Activated T-helper 2 cell treated with anti-CD3 and anti-CD28 coated beads, Interferon-gamma antibody, Interleukin-2, Interleukin-4, amounts not matched to agents 10 μg/mL and 5 μg/mL and 100 μg/mL, durations not matched to agents 14 hours and 24 hours and 36 hours (primary cell): ENCODE measurements at places on chromosomes 2 and 18. TPM values are rescaled to one million over a fixed set of nuclear protein-coding genes. Genes with fewer than 3 reads are reported as not detected.

CCDC93 gene
- 33.8 and 37.0 TPM in 2 replicates for total RNA-seq

ANKRD30B gene
- total RNA-seq = not detected in 2 replicates

CYP27A1 gene
- total RNA-seq = not detected in 2 replicates

GRCh38 chr2:71583876-71584275 lies 130.5 kb downstream of the DYSF start:
- H3K4me1 ChIP-seq = no peaks in the 10 kb centered on the region
- H3K4me3 ChIP-seq = no peak overlapping the region
- no peak for DNase-seq
- no peaks in the 10 kb centered on the region for H3K27me3 ChIP-seq
- H3K36me3 ChIP-seq = no peaks in the 10 kb centered on the region

- H3K27me3 ChIP-seq = peaks cover 25% of the 10 kb centered on the region
- no peaks in the 10 kb centered on the region for H3K4me1 ChIP-seq
- no peak overlapping the region for H3K27ac ChIP-seq
- no peaks in the 10 kb centered on the region for H3K36me3 ChIP-seq
- DNase-seq = no peak
Measured at GRCh38 chr2:44766220-44766619, 175.3 kb upstream of the SIX3 start.

DNA sequence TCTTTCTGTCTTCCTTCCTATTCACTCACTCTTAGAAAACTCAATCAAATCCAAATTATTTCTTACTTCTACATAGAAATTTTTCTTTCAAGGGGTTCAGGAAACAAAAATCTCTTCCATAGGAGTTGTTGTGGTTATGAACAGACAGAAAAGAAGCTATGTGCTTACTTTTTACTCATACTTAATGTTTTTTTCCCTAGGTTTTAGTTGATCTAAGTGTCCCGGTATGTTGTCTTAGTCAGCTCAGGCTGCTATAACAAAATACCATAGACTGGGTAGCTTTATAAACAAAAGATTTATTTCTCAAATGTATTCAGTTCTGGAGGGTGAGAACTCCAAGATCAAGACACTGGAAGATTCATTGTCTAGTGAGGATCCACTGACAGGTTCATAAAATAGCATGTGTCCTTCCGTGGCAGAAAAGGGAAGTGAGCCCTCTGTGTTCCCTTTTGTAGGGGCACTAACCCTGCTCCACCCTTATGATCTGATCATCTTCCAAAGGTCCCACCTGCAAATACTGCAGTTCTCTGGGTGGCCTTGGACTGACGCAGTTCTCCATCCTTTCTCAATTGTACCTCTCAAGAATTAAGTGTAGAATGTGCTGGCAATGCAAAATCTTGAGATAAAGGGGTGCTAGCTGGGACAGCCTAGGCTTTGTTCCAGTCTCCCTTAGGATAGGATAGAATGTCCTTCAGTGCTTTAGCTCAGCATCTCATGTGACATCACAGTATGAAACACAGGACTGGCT lies 14.4 kb upstream of the VRK2 start:
- no peaks in the 10 kb centered on the region for H3K36me3 ChIP-seq
- no peaks in the 10 kb centered on the region for H3K4me1 ChIP-seq
- peaks cover 2% of the 10 kb centered on the region for H3K27me3 ChIP-seq
- DNase-seq = no peak

GRCh38 chr2:61450144-61450543 lies 20.7 kb downstream of the USP34 start:
- DNase-seq = no peak
- H3K4me1 ChIP-seq = no peaks in the 10 kb centered on the region
- no peak overlapping the region for H3K4me3 ChIP-seq
- no peak overlapping the region for H3K27ac ChIP-seq
- H3K27me3 ChIP-seq = no peaks in the 10 kb centered on the region
